ENCODE measurements at places on chromosomes 1 and 21. TPM values are rescaled to one million over a fixed set of nuclear protein-coding genes. Genes with fewer than 3 reads are reported as not detected.

Gene XKR8
- 17.0 TPM for polyA plus RNA-seq

Gene HLCS
- polyA plus RNA-seq = 10.7 TPM

Gene STYXL2
- not detected for polyA plus RNA-seq

Gene OR2T3
- not detected for polyA plus RNA-seq

Gene CNR2
- 52.1 TPM for polyA plus RNA-seq

Gene AADACL3
- not detected for polyA plus RNA-seq

Gene ALDH4A1
- 2.8 TPM for polyA plus RNA-seq

Gene MARK1
- polyA plus RNA-seq = 0.51 TPM

Gene TMCC2
- 0.11 TPM for polyA plus RNA-seq

Gene FNDC7
- polyA plus RNA-seq = not detected

Gene OR2T29
- polyA plus RNA-seq = not detected

Gene OR14K1
- polyA plus RNA-seq = not detected

Gene TTF2
- 14.6 TPM for polyA plus RNA-seq

Gene KCNA3
- 55.9 TPM for polyA plus RNA-seq

Gene PLD5
- not detected for polyA plus RNA-seq

Gene PROX1
- polyA plus RNA-seq = 0.89 TPM

Gene TGFBR3
- polyA plus RNA-seq = 2.3 TPM

Gene OR2G6
- polyA plus RNA-seq = not detected

Gene RORC
- 0.26 TPM for polyA plus RNA-seq

Gene SV2A
- polyA plus RNA-seq = 0.18 TPM

Gene GJA5
- polyA plus RNA-seq = not detected

Gene MYBPH
- not detected for polyA plus RNA-seq

Gene PRDM16
- polyA plus RNA-seq = not detected

Gene LY9
- polyA plus RNA-seq = 158 TPM

Gene MPZ
- polyA plus RNA-seq = not detected

Gene RIPK4
- not detected for polyA plus RNA-seq

Gene RNF220
- polyA plus RNA-seq = 101 TPM

Gene F11R
- polyA plus RNA-seq = 4.8 TPM

Gene SLC5A9
- polyA plus RNA-seq = not detected

Gene TARS2
- 37.4 TPM for polyA plus RNA-seq

Gene SERINC2
- polyA plus RNA-seq = not detected

Gene DISC1
- 0.68 TPM for polyA plus RNA-seq

Gene STUM
- polyA plus RNA-seq = not detected

Gene SYT6
- not detected for polyA plus RNA-seq

Gene MSH4
- 0.10 TPM for polyA plus RNA-seq

Gene PLEKHA6
- polyA plus RNA-seq = 0.11 TPM

Gene SIPA1L2
- not detected for polyA plus RNA-seq

Gene LENEP
- not detected for polyA plus RNA-seq

Gene TRIM67
- polyA plus RNA-seq = not detected

Gene ERICH3
- polyA plus RNA-seq = not detected

Gene TTC13
- polyA plus RNA-seq = 12.8 TPM

All from IgD-negative memory B cell (primary cell).